NCI-H1092 (cell line): ENCODE measurements at places on chromosomes 3 and 15.
A peak's percentile ranks its signal among the peaks of the same experiment; 100 is the strongest.

- DNase-seq, result no peak
Observed at GRCh38 chr15:67004142-67004541, 61.3 kb upstream of the SMAD3 start.

DNA sequence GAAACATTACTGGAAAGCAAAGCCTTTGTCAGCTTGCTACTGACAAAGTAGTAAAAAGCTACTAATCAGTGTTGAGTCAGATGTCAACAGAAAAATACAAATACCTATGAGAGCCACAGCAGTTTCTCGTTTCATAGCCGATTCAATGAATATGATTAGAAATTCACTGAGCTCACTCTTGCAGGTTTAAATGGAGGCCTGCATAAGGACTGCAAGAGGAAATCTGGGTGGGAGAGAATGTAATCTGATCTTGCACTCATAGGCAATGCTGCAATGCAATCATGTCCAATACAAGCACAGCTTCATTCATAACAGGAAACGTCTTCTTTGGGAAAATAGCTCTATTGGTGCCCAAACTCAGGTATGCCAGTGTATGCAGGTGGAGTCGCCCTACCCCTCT is 608.8 kb downstream of the ROBO2 start:
- DNase-seq, result no peak

GRCh38 chr3:65558826-65559225 is 479.9 kb downstream of the MAGI1 start:
- no peak for DNase-seq

GRCh38 chr3:38003371-38003816 is 12.8 kb downstream of the VILL start:
- DNase-seq, result peak; percentile 6

DNA sequence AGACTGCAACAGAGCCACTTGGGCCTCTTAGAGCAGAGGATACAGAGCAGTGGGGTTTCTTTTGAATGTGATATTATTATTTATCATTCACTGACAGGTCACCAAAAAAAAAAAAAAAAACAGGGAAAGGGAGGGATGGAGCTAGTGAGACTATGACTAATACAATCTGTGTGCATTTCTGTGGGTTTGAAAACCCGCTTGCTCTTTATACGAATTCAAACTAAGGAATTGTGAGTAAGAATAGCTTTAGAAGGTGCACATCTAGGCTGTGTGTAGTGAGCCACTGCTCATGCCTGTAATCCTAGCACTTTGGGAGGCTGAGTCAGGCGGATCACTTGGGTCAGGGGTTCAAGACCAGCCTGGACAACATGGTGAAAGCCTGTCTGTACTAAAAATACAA is 186.6 kb upstream of the MANF start:
- no peak for DNase-seq

DNA sequence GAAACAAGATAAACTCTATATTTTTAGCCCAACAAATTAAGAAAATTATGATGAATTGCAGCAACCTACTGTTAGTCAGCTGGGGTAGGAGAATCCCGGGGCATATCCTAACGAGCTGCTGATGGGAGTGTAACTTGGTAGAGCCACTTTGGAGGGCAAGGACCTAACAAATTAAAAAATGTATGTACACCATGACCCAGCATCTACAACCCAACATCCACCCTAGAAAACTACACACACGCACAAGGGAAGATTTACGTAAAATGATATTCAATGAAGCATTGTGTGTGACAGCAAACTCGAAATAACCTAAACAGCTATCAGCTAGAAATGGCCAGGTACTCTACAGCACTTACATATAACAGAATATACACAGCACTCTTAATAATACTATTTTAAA is 1.9 kb downstream of the BCL2A1 start:
- DNase-seq, result no peak

GRCh38 chr3:44041726-44042125 is 200.0 kb upstream of the TOPAZ1 start:
- no peak for DNase-seq

DNA sequence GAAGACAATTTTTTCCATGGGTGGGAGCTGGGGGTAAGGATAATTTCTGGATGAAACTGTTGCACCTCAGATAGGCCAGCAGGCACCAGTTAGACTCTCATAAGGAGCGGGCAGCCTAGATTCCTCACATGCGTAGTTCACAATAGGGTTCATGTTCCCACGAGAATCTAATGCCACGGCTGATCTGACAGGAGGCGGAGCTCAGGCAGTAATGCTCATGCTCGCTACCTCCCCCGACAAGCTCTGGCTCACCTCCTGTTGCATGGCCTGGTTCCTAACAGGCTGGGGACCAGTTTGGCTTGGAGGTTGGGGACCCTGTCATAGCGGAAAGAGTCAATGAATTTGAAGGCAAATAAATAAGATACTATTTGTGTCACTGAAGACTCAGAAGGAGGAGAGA is 105.5 kb downstream of the PLD1 start:
- no peak for DNase-seq

DNA sequence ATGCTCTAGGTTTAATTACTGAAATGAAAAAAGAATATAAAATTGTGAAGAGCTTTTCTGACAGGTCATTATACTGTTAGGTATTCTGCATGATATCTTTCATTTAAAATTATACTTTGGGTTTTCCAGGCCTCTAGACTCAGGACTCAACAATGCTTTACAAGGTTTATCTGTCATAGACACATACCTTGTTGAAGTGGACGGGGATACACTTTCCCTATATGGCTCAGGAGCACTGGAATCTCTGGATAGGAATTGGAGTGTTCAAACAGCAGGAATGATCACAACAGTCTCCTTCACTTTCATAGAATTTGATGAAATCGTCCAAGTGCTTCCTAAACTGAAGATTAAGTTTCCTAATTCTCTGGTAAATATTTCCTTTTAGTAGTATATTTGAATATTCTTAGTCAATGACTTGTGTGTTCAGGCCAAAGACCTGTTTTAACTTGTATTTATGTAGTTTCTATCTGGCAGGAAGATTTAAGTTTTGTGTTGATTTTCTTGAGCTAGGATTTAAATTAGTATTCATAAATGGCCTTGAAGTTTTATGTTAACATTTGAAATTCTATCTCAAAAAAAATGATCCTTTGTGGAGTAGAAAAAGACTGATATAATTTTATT is 106.9 kb upstream of the THSD4 start:
- no peak for DNase-seq

- no peak for DNase-seq
Observed at GRCh38 chr15:70923311-70924080, 30.9 kb downstream of the LRRC49 start.

- DNase-seq, result no peak
Observed at GRCh38 chr15:70086636-70087035, 11.1 kb downstream of the TLE3 start.
